ENCODE measurements at places on chromosomes 4 and X.

DNA sequence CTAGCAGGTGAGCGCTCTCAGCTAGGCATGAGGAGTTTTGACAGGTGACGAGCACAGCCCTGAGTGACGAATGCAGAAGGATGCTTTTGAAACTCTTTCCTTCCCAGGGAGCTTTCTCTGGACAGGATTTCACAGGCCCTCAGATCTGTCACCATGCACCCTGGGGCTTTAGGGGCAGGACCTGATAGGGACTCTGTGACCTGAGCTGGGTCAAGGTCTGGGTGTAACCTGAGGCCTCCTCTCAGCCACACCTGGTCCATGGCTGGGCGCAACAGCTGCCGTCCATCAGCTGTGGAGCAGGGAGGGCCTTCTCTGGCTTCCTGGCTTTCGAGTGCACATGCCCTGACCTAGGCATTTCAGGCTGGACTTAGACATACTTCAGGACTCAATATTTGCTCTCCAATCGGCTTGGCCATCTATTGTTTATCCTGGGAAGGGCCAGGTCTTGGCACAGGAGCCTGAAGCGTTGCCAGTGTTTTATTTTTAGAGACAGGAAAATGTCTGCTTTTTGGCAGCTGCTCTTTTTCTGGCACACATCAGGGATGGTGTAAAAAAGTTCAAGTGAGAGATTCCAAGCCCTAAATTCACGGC is 56.4 kb downstream of the C4orf51 start:
- no peak for DNase-seq

DNA sequence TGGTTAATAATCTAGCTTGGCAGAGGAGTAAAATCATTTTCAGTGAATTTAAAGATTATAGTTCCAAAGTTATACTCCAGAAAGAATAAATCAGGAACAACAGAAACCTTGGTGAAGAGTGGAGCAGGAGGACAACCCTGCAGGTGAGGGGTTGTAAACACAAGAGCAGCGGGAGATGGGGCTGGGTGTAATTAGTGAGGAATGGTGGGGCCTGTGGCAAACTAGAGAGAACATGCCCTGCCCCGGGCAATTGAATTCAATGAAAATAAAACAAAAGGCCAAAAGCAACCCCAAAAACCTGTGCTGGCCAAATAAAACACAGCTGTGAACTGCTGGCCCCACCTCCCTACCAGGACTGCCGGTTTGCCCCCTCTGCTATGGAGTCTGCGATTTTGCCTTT is 325.2 kb downstream of the NR3C2 start:
- no peak for DNase-seq

DNA sequence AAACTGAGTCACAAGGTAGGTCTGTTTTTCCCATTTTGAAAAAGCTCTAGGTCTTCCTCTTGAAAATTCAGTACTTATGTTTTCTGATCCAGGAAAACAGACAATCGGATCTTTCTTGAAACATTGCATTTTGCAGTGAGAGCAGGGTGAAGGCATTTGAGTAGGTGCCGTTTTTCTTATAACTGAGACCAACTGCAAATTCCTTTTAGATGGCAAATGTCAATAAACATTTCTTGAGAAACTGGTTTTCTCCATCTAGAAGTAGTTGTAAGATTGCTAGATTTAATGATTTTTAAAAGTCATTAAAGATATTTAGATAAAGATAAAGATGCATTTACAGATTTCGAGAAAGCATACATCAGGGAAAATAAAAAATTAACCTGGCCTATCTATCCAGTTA is 92.4 kb downstream of the PHOX2B start:
- DNase-seq = no peak

DNA sequence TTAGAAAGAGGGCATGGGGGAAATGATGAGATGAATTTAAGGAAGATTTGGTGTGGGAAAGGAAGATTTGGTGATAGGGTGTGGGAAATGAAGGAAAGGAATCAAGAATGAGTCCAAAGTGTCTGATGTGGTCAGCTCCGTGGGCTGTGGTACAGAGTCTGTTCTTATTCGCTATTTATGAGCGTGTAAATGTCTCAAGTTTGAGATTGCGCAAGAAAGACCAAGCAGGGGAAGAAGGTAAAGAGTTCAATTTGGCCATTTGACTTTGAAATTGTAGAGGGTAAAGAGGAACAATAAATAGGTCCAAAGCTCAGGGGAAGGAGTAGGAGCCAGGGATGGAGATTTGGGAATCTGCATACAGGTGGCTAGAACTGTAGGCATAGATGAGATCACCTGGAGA is 11.3 kb upstream of the SMS start:
- no peak for DNase-seq

- DNase-seq = no peak
These were observed 54.2 kb upstream of the GRID2 start for GRCh38 chr4:92249541-92249940.

GRCh38 chrX:69185141-69185540 is 19.9 kb upstream of the PJA1 start:
- DNase-seq = no peak

GRCh38 chr4:13627178-13627605 is 333 bp downstream of the BOD1L1 start:
- DNase-seq = no peak

DNA sequence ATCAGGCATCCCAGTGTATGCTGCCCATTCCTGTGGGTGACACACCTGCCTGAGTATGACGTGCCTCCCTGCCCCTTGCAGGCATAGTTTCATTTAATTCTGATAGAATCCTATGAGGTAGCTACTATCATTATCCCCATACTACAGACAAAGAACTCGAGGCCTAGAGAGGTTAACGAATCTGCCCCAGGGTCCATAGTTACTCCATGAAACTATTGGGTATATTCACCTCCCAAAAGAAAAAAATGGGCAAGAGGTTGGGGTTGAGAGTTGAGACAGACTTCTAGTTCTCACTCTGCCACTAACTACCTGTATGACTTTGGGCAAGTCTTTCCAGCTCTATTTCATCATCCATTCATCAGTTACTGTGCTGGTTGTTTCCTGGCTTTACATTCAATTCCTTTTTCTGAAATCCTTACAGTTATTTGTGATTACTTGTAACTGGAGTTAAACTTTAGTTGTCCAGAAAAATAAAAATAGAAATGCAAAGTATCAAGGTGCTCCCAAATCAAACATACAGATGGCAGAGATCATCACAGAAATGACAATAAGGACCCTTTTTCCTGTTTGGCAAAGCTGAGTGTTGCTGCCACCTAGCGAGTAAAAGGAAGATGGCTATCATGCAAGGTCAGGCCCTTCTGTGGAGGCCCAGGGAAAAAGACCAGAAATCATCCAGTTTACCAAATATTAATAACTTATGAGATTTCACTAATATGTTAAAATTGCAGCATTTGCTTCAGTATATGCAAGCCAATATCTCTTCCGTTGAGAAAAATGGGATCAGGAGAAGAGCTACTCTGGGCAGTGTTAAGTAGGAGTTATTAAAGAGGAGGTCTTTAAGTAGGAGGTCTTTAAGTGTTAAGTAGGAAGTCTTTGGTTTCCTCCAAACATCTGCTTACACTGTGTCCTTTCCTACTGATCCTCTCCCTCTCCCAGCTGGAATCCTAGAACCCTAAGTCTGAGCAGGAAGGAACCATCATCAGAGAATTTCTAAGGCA is 17.1 kb upstream of the MAP7D3 start:
- DNase-seq = no peak

DNA sequence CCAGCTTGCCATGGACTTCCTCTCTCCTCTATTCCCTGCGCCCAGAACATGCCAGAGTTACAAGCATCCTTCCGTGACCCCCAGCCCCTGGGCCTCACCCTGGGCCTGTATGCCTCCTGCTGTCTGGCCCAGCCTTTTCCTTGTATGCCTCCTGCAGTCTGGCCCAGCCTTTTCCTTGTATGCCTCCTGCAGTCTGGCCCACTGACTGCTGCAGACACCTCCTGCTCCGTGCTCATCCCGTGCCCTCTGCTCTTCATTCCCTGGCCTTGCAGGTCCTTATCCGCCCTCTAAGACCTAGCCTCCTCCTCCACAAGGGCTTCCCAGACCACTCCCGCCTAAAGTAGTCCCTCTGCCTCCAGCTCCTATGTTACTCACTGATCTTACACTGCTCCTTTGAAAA is 44.2 kb downstream of the IRF2 start:
- DNase-seq = no peak

DNA sequence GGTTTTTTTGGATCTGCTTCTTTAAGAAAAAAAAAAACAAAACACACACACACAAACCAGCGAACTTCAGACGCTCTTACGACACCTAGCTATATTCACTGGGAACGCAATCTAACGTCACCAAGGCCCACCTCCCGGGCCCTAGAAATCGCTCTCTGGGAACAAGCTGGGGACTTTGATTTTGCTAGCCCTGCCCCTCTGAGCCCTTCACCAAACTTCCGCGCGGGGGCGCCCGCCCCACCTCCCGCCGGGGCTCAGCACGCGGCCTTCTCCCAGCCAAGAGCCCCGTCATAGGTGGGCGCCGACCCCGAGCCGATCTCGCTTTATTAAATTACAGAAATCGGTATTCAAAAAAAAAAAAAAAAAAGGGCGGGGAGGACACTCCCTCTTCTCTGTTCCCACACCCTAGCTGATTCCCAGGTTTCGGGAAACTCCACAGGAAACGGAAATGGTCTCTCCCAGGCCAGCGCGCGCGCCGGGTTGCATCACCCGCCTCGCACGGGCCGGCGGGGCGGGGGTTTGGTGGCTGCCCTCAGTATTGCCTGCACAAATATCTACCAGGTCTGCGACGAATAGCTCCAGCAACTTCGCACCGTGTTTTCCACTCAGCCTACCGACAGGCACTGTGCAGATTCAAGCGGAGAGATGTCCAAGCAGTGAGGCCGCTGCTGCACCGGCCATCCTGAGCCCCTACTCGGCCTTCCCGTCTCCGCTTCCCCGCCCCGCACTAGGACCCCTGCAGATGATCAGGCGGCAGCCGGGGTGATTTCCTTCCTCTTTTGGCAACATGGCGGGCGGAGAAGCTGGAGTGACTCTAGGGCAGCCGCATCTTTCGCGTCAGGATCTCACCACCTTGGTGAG is at the start of gene EIF2S3:
EIF2S3 (plus strand) TSS at position 775 of the 861 bp plus-strand sequence; CDS start at position 788, 13 bp downstream.
- peak; percentile 56 for DNase-seq

DNA sequence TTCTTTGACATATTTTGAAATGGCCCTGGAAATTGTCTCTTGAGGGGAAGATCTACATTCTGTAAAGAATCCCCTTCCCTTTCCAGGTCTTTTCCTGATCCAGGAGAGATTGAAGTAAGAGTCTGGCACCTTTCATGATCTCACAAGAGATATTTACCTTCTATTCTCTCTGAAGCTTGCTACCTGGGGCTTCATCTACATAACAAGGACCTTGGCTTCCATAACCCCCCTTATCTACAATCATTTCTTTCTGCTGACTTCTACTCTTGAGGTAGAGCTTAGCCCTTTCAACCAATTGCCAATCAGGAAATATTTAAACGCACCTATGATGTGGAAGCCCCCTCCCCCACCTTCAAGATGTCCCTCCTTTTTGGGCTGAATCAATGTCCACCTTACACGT is 383.7 kb upstream of the MAGEB18 start:
- DNase-seq = no peak

DNA sequence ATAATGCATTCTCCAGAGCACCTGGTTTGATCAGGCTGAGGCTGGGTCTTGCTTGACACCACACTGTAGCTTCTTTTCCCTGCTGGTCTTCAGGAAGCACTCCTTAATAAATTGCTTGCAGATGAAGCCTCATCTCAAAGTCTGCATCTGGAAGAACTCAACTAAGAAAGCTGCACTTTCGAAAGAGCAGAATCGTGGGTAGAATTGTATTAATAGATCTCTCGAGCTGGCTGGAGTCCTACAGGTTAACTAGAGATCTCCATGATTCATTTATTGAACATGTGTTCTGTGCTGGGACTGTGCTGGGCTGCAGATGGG is 152.7 kb downstream of the STK32B start:
- DNase-seq = no peak

- no peak for DNase-seq
These were observed 25.4 kb upstream of the TBC1D1 start for GRCh38 chr4:37865450-37865849.

GRCh38 chrX:150569155-150569477 is 695 bp downstream of the MTM1 start:
- no peak for DNase-seq
